ENCODE measurements at places on chromosomes 13 and 19.

DNA sequence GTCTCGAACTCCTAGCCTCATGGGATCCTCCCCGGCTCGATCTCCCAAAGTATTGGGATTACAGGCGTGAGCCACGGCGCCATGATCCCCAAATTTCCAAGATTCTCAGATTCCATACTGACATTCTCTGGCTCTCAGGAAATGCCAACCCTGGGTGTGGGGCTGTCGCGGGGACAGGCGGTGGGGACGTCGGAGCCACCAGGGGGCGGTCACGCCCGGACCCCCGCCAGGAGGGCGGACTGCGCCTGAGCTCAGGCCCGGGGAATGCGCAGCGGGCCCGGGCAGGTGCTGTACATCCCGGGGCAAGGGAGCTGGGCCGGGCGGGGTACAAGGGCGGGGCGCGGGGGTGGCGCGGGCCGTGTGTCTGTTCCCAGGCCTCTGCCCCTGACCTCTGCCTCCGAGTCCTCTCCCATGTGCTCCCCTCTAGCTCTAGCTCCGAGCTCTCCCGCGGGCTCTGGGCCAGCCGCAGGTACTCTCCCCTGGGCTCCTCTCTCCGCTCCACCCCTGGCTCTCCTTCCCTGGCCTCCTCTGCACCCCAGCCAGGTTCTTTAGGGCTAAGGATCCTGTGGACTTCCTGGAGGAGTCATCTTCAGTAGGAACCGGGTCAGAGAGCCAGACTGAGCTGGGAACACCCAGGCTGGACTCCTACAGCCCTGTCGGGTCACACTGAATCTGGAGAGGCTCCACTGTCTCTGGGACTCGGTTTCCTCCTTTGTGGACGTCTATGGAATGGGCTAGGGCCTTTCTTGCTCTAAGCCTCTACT, 2.4 kb downstream of the PPP1R13L start:
- DNase-seq, result peak; percentile 87

DNA sequence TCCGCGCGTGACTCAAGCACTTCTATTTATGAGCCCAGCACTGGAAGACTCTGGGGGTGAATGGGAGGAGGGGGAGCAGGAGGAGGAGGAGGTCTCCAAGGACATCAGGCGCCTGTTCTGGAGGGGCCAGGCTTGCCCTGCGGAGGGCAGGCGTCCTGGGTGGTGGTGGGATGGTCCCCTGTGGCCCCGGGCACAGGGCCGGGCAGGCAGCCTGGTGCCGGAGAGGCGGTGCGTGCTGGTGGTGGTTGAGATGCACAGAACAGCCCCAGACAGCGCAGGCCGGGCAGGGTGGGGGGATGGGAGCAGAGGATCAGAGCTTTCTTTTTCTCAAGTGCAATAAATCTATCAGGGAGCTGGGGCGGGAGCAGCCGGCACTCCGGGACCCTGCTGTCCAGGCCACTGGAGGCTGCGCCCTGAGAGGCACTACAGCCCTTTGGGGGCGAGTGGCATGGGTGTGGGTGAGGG, 14.0 kb downstream of the NKPD1 start:
- DNase-seq, result no peak

- no peak for DNase-seq
Measured at GRCh38 chr13:94028650-94029049, 450.8 kb downstream of the DCT start.

- DNase-seq, result no peak
Measured at GRCh38 chr13:111616203-111616602, 295.8 kb downstream of the TEX29 start.

- DNase-seq, result no peak
Measured at GRCh38 chr19:4985551-4985991, 16.7 kb downstream of the KDM4B start.

- DNase-seq, result peak; percentile 89
Measured at GRCh38 chr19:46426506-46427162, 2.1 kb downstream of the PNMA8C start.

DNA sequence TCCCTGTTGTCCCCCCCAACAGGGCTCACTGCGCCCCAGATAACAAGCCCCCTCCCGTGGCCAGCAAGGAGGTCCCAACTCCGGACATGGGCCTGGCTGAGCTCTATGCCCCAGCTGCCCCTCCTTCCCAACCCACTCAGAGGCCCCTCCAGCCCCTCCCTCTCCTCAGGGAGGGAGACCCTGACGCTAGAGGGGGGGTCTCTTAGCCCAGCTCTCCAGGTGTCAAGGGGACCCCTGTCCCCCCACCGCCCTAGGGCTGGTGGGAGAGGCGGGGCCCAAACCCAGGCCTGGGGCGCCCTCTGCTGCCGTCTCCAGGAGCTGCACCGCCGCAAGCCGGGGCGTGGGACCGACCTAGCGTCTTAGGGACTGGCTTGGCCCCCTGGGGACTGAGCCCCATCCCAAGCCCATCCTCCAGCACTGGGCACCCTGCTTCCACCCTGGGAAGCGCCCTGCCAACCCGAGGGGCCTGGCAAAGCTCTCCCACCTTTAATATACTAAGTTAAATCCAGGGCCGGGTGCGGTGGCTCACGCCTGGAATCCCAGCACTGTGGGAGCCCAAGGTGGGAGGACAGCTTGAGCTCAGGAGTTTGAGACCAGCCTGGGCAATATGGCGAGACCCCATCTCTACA, 1.4 kb downstream of the GRIN3B start:
- DNase-seq, result peak; percentile 53

- DNase-seq, result peak; percentile 50
Measured at GRCh38 chr19:4577020-4577782, 17.7 kb upstream of the SEMA6B start.

- peak; percentile 86 for DNase-seq
Measured at GRCh38 chr19:42206871-42207755, 10.4 kb downstream of the DEDD2 start.

DNA sequence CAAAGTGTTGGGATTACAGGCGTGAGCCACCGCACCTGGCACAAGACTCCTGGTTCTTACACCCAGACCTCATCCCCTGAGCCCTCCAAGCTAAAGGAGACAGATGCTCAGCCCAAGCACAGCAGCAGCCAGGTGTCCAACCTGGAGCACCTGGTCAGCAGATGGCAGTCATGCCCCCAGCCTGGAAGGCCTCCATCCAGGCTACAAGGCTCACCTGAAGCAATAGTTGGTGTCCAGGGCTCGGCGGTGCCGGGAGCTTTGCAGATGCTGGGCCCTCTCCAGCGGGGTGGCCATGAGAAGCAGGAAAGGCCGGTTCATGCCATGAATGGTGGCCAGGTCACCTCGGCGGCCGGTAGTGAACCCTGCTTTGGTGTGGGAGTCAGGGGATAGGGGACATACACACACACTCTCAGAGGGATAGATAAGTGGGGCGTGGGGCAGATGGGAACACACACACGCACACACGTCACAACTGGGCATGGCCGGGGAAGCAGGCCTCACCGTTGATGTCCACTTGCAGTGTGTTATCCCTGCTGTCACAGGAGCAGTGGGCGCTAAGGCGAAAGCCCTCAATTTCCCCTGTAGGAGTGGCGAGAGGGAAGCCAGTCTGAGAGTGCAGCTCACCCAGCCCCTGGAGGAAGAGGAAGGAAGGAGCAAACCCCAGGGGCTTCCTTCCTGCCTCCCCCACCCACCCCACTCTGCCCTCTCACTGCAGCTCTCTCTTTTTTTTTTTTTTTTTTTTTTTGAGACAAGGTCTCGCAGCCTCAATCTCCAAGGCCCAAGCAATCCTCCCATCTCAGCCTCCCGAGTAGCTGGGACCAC, 11.8 kb downstream of the TGFB1 start:
- no peak for DNase-seq

DNA sequence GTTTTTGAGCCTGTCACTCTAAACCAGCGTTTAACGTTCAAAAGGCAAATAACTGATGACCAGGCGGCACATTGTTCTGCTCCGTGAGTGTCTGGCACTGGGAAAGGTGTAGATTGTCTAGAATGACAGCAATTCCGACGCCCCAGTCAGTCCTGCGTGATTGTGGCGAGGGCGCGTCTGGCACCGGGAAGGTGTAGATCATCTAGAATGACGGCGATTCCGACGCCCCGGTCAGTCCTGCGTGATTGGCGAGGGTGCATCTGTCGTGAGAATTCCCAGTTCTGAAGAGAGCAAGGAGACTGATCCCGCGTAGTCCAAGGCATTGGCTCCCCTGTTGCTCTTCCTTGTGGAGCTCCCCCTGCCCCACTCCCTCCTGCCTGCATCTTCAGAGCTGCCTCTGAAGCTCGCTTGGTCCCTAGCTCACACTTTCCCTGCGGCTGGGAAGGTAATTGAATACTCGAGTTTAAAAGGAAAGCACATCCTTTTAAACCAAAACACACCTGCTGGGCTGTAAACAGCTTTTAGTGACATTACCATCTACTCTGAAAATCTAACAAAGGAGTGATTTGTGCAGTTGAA, 26.1 kb upstream of the NDUFS7 start:
- DNase-seq, result no peak

DNA sequence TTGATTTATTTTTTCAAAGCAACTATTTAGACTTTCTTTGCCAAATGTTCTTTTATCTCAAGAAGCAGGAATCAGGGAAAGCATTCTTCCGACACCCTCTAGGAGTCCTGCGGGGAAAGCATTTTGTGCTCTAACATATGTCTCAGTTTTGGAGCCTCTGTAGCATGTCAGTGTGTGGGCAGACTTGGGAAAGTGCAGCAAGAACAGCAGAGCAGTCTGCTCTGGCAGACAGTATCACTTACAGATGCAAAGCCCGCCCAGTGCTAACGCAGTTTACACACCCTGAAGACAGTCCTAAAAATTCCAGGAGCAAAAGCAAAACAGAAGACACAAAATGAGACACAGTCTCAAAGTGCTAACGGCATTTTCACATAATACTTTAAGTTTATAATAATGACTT, 393.5 kb downstream of the KLF12 start:
- no peak for DNase-seq

DNA sequence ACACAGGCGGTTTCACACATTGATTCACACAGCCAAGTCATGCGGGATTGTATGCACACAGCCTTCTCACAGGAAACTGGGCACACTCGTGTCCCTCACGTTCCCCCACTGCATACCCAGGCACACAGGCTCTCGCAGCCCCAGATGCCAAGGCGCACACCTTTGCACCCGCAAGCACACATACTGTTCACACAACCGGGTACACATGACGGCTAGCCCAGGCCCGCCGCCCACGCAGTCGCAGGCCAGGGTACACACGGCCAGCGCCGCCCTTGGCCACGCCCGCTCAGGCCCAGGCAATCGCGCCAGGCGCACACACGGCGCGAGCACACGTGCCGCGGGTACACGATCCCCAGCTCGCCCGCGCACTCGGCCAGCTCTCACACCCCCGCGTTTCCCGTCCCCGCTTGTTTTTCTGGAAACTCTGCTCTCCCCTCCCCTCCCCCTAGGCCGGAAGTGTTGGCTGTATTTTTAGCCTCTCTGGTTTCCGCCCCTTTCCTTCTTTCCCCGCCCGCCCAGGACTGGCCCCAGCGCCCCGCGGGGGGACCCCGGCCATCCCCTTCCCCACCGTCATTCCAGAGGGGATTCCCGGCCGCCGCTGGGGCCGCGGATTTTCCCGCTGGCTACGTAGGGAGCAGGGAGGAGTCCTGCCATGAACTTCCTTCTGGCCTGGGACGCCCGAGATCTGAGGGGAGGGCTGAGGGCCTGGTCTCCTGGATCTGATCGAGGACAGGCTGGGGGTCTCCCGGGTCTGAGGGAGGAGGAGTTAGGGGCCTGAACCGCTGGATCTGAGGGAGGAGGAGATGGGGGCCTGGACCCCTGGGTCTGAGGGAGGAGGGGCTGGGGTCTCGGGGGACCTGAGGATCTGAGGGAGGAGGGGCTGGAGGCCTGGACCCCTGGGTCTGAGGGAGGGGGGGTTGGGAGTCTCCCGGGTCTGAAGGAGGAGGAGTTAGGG, 4.0 kb upstream of the ZFP36 start:
- DNase-seq, result peak; percentile 80

DNA sequence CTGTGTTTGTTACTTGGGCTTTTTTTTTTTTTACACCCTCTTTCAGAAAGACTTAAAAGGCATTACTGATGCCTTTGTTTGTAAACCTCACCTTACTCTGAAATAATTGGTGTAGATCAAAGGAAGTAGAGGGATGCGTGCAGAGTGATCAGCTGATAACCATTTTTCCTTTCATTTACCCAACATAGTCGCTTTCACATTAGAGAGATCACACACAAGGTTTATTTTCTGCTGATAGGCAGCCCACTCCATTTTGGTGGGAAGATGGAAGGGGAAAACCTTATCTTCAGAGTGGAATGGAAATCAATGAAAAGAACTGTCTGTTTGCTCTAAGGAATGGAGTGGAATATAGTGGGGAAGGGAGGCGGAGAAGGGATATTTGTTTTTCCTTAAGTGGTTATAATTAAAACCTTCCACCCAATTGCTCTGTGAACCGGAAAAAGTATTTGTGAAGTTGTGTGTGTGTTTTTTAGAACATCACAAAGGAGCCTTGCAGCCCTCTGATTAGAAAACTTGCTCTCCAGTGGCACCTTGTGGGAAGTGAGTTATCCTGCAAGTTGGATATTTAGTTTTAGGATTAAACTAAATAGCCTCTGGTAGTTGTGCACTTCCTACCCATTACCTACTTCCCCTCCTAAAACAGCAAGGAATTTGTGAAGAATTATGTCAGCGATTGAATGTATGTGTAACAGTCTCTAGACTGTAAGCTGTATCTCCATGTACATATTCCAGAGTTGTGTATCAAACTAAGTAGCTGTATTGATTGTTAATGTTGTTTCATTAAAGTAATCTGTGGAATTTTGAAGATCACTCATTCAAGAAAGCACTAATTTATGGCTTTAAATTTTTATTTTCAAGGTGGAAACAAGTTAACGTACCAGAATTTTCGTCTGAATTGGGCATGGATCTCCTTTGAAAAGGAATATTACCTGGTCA, 76.8 kb downstream of the FREM2 start:
- DNase-seq, result peak; percentile 18

DNA sequence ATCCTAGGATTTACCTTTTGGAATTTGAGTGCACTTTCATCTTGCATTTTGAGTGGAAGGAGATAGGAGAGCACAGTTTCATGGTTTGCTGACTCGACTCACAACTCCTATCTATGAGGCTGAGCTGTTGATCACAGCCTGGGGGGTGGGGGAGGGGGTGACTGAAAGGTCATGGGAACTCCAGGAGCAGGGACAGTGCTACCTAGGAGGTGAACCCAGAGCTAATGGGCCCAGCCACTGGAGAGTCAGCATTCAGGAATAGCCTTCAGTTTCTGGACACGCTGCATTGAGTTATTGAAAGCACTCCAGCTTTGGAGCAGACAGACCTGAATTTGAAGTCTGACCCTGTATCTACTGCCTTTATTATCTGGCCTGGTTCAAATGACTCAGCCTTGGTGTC, 339.9 kb downstream of the SLC7A1 start:
- DNase-seq, result no peak

Data from urothelium cell line (cell line).